Renal cortical epithelial cell (primary cell): ENCODE measurements at places on chromosomes 2 and 18. TPM values are rescaled to one million over a fixed set of nuclear protein-coding genes. Genes with fewer than 3 reads are reported as not detected.

DTNA gene
- total RNA-seq: 10.4 and 21.1 TPM in 2 replicates

DNA sequence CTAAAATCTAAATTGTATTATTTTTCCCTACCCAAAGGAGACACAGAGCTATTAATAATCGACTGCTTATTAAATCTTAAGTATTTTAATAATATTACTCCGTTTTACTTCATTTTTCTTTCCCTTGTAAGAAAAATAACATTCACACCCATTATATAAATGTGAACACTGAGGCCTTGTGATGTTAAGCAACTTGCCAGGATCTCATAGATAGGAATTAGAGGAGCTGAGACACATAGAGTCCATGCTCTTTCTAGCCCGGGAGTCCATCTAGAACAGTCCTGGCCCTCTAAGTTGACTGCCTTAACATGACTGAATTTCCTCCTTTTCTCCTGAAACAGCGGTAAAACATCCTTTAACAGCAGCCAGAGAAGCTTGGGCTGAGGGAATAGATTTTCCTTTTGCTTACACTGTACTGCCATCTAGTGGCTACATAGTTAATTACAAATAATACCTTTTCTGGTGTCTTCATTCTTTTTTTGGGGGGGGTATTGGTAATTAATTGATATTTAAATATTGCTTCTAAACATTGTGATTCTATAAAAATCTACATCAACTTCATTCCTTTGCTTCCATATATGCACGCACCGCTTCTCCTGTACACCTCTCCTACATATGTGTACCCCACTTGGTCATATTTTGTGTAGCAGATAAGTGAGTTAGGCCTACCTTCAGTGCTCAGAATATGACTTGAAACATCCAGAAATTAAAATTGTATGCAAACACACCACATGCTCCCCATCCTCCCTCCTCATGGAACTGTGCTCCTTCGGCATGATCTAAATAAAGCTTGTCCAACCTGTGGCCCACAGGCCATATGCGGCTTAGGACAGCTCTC, 125.8 kb upstream of the HNMT start:
- DNase-seq: peak; percentile 56

GRCh38 chr2:226578879-226579278, 220.7 kb downstream of the IRS1 start:
- DNase-seq: peak; percentile 96

GRCh38 chr2:174590928-174591648, 6.5 kb downstream of the WIPF1 start:
- no peak for DNase-seq

GRCh38 chr18:48962994-48963561, 12.3 kb upstream of the SMAD7 start:
- no peak for DNase-seq

DNA sequence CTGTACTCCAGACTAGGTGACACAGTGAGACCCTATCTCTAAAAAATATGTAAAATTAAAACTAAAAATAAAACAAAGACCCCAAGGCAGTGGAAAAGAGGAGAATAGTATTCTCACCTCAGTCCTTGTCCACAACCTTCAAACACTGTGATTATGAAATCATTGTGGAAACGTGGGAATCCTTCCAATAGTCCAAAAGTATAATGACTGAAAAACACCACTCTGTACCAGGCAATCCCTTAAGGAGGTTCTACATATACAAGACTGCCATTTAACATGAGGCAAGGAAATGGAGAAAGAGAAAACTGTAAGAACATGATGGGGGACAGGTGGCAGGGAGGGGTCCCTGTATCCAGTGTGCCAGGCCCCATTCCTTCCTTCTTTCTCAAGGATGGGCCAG, 66.1 kb downstream of the ACVR1 start:
- peak; percentile 30 for DNase-seq
